HTR-8/SVneo (cell line): ENCODE measurements at places on chromosomes 13 and 19.
A peak's percentile ranks its signal among the peaks of the same experiment; 100 is the strongest.

- no peak for DNase-seq
Observed at GRCh38 chr19:55640043-55640576, 692 bp upstream of the ZNF580 start.

GRCh38 chr19:49340069-49340864, 5.1 kb downstream of the CD37 start:
- no peak for DNase-seq

- no peak for DNase-seq
Observed at GRCh38 chr13:51168623-51169022, 53.6 kb upstream of the FAM124A start.

DNA sequence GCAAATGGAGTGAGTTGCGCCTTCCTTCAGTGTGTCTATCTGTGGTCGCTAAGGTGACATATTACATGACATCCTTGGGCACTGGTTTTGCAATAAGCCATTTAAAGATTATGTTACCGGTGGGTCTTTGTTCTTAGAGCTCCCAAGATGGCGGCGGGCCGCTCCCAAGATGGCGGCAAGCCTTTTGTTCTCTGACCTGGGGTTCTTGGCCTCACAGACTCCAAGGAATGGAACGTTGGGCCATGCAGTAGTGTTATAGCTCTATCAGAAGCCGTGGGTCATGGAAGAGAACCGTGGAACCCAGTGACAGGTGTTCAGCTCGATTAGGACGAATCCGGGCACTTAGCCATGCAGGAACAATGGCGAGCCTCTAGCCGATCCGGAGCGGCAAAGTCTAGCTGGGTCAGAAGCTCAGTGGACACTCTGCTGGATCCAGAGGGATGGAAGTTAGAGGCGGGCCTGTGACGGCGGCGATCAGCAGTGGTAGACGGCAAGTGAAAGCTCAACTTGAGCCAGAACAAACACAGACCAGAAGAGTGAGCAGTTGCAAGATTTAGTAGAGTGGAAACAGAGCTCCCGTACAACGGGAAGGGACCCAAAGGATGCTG, 188.6 kb downstream of the TEX29 start:
- no peak for DNase-seq

GRCh38 chr13:50994651-50995050, 85.1 kb downstream of the RNASEH2B start:
- DNase-seq: no peak

DNA sequence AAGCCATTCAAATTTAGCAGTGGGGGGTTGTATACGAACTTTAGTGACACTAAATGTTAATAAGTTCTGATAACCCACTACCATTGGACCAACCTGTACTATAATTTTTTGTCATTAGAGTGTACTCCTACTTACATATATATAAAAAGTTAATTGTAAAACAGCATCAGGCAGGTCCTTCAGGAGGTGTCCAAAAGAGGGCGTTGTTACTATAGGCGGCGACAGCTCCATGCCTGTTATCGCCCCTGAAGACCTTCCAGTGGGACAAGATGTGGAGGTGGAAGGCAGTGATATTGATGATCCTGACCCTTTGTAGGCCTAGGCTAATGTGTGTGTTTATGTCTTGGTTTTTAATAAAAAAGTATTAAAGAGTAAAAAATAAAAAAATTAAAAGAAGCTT, 27.5 kb downstream of the SPRYD7 start:
- no peak for DNase-seq

- no peak for DNase-seq
Observed at GRCh38 chr13:111027458-111028439, 87.4 kb upstream of the ARHGEF7 start.

GRCh38 chr19:17255150-17255621, 9.4 kb downstream of the USHBP1 start:
- DNase-seq: no peak

DNA sequence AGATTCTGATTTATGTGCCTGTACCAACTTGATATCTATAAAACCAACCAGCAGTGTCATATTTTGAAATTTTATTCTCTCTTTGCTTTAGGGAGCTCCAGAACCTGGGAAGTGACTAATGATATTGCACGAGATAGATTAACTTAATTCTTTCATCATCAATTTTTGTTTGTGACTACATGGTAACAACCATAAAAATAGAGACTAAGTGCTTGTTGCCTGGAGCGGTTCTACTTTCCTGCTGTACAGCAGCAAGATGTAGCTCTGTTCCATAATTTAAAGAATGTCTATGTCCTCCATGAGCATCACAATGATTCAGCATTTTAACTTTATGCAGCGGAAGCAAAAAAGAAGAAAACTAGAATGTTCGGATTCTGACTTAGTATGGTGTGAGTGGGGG, 275.6 kb downstream of the KLF5 start:
- DNase-seq: no peak

GRCh38 chr13:29923554-29924481, 73.4 kb upstream of the UBL3 start:
- peak; percentile 70 for DNase-seq

GRCh38 chr13:60358453-60358852, 38.6 kb upstream of the TDRD3 start:
- no peak for DNase-seq

DNA sequence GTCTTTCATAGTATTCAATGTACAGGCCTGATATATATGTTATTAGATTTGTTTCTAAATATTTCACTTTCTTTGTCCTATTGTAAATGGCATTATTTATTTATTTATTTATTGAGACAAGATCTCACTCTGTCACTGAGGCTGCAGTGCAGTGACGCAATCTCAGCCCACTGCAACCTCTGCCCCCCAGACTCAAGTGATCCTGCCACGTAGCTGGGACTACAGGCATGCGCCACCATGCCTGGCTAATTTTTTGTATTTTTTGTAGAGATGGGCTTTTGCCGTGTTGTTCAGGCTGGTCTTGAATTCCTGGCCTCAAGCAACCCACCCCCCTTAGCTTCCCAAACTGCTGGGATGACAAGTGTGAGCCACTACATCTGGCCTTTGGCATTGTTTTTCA, 5.4 kb upstream of the GAS6 start:
- DNase-seq: no peak

- DNase-seq: no peak
Observed at GRCh38 chr13:25992076-25992475, 59.7 kb downstream of the SHISA2 start.

- DNase-seq: no peak
Observed at GRCh38 chr13:103099722-103100293, 33.6 kb upstream of the SLC10A2 start.

DNA sequence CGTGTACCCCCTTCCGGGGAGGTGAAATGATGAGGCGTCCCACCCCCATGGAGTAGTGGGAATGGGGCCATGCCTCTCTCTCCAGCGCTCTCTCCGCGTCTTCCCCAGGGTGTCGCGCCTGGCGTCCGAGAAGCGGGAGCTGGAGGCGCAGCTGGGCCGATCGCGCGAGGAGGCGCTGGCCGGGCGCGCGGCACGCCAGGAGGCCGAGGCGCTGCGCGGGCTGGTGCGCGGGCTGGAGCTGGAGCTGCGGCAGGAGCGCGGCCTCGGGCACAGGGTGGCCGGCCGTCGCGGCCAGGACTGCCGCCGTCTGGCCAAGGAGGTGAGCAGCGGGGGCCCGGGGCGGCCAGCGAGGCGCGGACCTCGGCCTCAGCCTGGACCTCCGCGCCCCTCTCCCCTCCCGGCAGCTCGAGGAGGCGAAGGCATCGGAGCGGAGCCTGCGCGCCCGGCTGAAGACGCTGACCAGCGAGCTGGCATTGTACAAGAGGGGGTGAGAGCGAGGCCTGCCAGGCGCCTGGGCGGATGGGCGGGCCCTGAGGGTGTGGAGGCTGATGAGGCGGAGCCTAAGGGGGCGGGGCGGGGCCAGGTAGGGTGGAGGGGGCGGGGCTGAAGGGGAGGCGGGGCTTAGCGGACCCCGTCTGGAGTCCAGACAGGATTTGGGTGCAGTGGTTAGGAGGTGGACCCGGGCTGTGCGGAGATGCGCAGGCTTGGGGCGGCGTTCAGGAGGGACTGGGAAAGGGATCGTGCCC, 7.7 kb downstream of the PGLYRP1 start:
- no peak for DNase-seq
